IPS DF 6.9 (cell line): ENCODE measurements at places on chromosomes 4 and X.

DNA sequence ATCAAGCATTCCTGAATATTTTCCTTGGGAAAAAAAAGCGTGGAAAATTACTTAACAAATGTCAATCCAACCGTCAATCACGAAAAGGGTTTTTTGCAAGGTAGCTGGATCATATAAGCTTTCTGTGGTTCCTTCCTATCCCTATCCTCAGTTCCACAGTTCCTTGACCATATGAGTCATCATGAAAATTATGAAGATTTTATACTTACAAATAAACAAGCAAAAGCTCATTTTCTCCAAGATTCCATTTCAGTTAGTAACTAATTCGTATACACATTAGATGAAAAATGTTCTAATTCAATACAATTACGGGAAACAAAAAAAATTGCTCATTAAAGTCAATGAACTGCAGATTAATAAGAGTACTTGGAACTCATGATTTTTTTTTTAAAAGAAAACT lies 228.8 kb downstream of the NSUN7 start:
- DNase-seq: no peak

- DNase-seq: no peak
Observed at GRCh38 chr4:15878011-15878410, 60.5 kb downstream of the FGFBP1 start.

DNA sequence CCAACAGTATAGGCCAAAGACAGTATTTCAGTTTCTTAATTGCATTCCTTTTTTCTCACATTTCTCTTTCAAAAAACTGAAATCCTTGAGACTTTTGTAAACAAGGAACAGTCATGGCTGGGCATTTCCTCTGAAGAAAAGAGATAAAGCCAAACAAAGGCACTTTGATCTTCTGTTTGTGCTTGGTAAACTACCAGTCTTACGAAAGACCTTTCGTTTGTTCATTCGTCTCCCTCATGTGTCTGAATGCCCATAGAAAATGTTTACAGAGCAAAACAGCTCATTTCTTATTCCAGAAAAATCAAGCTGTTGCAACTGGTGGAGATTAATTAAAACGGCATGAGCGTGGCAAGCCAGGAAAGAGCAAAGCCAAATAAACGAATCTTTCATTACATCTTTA lies 178.0 kb downstream of the GASK1B start:
- DNase-seq: no peak

- DNase-seq: no peak
Observed at GRCh38 chrX:107840971-107841370, 15.3 kb downstream of the MID2 start.
